ENCODE measurements at places on chromosomes 2 and 18.

GRCh38 chr18:79382681-79383387 lies 12.9 kb upstream of the NFATC1 start:
- DNase-seq = no peak

- DNase-seq = no peak
These were observed 16.4 kb upstream of the IL1R1 start for GRCh38 chr2:102126169-102126568.

DNA sequence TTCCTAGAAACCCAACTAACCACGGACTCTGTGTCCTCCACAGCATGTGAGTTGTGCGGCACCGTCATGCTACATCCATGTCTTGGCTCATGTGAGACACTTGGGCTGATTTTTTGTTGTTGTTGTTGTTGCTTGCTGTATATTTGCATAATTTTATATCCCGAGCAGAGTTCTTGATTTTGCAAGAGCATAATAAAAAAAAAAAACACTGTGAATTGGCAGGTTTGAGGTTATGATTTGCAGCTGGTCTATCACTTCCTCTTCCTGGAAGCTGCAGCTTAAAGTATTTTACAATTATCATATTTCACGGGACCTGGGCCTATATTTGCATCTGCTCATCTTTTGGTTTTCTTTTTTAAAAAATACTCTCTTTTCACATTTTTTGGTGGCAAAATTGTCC lies 142.3 kb upstream of the NRP2 start:
- no peak for DNase-seq

DNA sequence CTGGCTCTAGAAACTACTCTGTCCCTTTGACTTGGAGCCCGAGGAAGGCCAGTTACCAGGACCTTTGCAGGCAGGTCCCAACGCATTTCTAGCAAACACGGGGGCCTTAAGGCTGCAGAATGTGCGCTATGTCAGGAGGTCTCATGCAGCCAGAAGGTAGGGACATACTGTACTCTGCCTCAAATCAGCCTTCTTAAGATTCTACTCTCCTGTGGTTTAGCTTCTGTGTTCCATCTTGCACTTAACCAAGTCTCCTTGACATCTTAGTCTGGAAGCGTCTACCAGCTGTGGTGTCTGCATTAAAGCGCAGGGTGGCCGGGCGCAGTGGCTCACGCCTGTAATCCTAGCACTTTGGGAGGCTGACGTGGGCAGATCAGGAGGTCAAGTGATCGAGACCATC lies 65.5 kb downstream of the STEAP3 start:
- no peak for DNase-seq

DNA sequence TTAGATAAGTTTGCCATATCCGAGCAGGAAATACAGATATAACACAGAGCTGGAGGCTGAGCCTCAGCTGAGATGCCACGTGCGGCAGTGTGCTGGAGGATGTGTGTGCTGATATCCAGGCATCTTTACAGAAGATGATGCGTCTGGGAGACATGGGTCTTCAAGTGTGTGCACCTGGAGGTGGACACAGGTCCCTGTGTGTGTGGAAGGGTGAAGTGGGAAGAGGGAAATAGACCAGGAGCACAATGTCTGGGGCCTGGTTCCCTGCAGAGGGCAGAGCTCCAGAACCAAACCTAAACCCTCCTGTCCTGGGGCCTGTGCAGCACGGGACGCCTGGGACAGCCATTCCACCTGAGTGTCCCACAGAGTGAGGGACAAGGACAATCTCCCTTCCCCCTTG lies 180.3 kb upstream of the RAB12 start:
- no peak for DNase-seq

GRCh38 chr2:9205963-9206948 lies at the start of gene ASAP2:
TSS of gene ASAP2 (plus strand) at chr2:9206812. CDS start at chr2:9207105, 293 bp downstream.
- DNase-seq = peak; percentile 72

GRCh38 chr2:182585001-182585400 lies 131.1 kb upstream of the DNAJC10 start:
- no peak for DNase-seq

- no peak for DNase-seq
These were observed 60.2 kb upstream of the SPP2 start for GRCh38 chr2:233990261-233990798.

DNA sequence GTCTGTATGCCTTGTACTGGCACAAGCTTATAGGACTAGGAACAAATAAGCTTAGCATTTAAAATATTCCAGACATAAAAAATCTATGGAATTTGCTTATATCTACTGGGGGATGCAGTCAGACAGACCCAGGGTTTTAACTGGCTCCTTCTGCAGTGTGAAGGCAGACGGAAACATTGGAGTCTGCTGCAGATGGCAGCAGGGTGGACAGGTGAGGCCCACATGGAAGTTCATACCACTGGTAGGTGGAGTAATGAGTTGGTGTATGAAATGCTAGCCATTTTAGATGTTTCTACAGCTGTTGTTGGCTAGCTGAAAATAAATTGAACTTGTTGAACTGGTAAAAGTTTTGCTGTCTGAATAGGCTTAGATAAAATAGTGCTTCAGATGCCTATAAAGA lies 17.7 kb downstream of the SPTBN1 start:
- no peak for DNase-seq
